ENCODE measurements at places on chromosomes 3 and 15. TPM values are rescaled to one million over a fixed set of nuclear protein-coding genes. Genes with fewer than 3 reads are reported as not detected.

- DNase-seq = no peak
These were observed 727.8 kb downstream of the NLGN1 start for GRCh38 chr3:174125267-174125824.

DNA sequence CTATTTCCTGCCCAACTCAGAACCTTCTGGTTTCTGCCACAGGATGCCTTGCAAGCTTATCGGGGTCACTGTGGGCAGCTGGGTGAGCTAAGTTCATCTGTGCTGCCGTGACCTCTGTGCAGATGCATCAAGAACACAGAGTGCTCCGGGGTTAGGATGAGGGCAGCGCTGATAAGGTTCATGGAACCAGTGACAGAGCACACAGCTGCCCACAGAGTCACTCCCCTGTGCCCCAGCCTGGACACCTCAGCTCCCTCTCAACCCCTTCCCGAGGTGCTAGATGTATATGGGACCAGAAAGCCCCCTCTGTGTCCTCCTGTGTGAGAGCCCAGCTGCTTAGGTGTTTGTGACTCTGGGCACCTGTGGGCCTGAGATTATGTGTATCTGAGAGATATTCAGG lies 15.8 kb upstream of the ALAS1 start:
- DNase-seq = no peak

GRCh38 chr3:114839476-114839875 lies 307.6 kb downstream of the ZBTB20 start:
- DNase-seq = no peak

DNA sequence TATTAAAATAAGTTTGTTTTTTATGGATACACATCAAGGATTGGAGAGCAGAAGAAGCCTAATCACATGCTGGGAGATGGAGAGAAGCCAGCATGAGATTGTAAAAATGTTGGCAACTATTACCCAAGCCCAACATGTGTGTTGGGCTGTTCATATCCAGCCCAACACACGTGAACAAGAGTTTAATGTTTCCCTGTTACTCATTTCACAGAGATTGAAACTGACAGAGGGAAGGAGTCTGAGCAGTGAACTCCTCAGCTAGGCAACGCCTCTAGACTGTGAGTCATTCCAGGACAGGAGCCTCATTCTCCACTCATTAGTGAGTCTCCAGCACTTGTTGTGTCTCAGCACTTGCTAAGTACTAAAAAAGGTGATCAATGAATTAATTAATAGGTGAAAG lies 43.2 kb upstream of the CMSS1 start:
- no peak for DNase-seq

DNA sequence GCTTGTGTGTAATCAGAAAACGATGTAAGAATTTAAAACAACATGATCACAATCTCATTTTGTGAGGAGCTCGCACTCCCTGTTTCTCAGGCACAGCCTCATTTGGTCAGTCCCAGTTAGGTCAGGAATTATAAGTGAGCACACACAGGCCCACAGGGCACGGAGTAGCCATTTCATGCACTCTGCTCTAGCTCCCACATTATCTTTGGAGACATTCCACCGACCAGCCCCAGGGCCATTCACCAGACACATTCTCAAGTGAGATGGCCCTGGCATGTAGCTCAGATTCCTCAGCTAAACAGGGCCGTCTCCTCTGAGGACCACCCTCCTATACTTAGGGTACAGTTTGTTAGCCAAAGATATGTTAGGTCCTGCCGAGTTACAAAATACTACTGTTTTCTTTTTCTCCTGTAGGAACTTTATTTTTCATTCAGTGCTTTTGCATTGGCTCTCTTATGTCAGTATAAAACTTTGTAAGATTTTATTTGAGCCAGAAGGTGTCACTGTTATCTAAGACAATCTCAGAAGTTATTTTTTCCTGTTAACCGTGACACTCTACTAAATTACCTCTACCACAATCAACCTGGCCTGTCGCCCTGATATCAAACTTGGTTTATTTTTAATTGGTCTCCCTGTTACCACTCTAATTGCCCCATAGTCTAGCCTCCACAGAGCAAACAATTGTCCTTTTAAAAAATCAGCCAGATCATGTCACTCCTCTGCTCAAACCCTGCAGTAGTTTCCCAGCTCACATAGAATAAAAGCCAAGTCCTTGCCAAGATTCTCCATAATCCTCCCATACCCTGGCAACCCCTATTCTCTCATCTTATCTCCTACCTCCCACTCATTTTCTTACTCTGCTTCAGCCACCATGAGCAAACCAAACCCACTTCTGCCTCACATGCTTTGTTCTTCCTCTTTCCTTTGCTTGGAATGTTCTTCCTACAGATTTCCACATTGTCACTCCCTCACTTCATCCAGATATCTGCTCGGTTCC lies 105.7 kb downstream of the PPP2R3A start:
- DNase-seq = no peak

- DNase-seq = no peak
These were observed 154.3 kb downstream of the RBPMS2 start for GRCh38 chr15:64621056-64621455.

DNA sequence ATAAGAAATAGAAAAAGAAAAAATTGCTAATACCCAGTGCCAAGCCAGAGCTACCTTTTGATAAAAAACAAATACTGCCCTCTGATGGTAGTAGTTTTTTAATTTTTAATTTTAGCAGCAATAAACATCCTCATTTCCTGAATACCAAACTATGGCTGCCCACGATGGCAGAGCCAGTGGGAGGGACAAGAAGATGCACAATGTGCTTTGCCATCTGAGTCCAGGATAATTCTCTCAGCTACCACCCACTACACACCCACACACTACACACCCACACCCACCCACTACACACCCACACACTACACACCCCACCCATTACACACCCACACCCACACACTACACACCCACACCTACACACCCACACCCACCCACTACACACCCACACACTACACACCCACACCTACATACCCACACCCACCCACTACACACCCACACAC lies 17.8 kb downstream of the CEP19 start:
- DNase-seq = no peak

GRCh38 chr3:115401851-115402501 lies 221.3 kb upstream of the GAP43 start:
- DNase-seq = no peak

- DNase-seq = no peak
These were observed 9.4 kb downstream of the FAM81A start for GRCh38 chr15:59447367-59447766.

DNA sequence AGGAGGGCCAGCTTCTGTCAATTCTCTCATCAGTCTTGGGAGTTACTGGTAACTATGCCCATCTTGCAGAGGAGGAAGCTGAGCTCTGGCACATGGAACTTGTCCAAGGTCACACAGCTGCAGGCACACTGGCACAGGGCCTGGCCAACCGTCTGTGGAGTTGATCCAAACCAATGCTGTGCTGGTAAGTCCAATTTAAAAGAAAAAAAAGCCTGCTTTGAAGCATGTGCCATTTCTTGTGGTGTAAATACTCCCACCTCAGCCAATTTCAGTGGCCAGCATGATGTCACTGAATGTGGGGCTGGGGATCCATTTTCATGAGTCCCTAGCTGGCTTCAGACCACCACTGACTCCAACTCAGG lies 83.4 kb downstream of the CHSY1 start:
- DNase-seq = no peak

DNA sequence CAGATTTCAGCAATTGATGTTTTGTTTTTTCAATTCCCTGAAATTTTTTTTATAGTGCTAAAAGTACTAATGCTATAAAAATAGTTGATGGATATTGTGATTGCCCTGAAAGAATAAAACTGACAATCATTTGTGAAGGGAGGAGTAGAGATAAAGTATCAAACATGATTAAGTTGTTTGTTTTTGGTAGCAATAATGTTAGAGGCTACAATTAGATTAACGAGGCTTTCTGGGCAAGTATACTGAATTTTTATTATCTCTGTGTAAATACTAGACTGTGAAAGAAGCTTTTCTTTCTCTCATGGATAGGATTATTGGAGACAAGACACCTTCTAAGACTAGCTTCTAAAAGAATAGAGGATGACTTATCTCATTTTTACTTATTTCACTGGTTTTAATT lies 15.6 kb downstream of the NR1D2 start:
- DNase-seq = no peak

GRCh38 chr15:56804938-56805337 lies 71.6 kb upstream of the ZNF280D start:
- no peak for DNase-seq

DNA sequence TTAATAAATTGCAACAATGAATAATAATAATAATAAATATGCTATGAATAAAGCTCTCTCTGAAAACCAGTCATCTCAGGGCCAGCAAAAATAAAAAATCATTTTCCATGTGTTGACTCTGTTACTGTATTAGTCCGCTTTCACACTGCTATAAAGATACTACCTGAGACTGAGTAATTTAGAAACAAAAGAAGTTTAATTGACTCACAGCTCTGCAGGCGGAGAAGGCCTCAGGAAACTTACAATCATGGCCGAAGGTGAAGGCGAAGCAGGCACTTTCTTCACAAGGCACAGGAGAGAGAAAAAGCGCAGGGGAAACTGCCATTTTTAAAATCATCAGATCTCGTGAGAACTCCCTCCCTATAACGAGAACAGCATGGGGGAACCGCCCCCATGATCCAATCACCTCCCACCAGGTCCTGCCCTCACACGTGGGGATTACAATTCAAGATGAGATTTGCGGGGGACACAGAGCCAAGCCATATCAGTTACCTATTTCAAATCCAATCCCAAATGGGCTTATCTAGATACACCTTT lies 224.1 kb downstream of the IGSF11 start:
- DNase-seq = no peak

- DNase-seq = no peak
These were observed 63.9 kb upstream of the BBX start for GRCh38 chr3:107458871-107459270.

DNA sequence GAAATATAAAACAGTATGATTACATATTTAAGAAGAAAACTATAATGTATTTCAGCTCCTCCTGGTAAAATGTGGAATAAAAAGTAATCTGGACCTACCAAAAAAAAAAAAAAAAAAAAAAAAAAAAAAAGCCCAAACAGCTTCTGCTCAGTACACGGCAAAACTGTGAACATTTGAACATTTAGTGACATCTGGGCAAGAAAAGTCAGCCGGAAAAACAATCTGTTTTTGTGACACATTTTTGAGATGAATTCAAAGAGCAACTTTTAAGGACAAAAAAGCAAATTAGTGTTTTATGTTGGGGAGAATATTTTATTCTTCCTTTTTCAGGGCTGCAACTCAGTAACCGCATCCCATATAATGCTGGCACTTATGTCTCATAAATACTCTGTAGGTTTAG lies 649.7 kb upstream of the KCNMB2 start:
- DNase-seq = no peak

- no peak for DNase-seq
These were observed 436.2 kb upstream of the MDFIC2 start for GRCh38 chr3:70748593-70748992.

DNA sequence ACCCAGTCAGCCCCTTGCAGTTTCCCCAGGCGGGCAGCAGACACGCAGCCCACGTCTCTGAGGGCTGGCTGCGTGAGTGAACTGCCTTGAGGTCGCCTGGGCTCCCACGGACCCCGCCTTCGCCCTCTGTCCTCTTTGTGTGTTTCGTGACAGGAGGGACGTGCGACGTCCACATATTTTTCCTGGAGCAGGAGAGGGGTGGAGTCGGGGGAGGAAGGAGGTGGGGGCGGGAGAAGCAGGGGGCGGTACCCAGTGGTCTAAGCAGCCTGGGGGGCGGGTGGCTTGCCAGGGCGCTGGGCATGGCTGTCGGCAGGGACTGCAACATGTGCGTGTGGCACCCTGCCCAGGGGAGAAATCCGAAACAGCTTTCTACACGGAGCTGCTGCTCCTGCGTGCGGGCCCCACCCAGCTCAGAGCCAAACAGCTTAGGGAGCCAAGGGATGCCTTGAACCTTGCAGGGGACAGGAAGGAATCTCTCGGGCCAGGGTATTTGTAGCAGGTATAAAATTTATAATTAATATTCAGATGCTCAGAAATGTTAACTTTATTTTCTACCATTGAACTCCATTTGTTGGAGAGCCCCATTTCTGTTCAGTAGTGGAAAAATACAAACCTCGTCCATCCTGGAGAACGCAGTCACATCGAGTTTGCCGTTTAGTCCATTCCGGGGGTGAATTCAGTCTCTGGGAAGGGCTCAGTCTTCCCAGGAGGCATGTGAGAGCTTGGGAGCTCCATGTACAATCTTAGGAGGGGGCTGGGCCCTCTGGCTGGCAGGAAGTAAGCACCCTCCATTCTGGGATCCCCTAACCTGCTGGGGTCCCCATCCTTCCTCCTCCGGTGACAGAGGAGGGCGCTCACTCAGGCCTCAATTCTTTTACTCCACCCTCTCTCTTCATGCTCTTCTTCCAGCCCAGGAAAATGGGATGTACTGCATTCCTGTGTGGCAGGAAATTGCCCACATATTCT lies 79.1 kb upstream of the MEF2A start:
- no peak for DNase-seq

DNA sequence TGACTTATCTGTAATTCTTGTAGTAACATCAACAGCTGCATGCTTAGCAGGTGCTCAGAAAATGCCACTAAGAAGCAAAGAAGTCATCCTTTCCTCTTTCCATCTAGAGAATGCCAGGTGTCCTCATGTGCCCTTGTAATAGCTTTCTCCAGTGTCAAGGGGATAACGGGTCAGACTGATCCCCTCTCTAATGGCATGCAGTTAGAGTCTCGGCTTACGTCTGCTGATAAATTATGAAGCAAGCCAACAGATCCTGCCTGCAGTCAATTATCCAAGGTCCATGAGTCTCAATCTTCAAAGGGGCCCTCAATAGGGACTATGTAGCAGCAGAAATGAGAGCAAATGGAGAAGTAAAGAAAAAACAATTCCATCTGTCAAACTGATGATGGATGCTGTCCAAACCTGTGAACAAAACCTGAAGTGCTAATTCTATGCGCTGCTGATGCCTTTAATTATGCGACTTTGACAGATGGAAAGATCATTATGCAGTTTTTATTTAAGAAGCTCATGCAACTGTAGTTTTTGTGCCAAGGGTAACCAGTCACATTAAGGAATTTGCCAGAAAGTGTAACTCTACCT lies 162.8 kb upstream of the PEX5L start:
- DNase-seq = no peak

- no peak for DNase-seq
These were observed 148.0 kb upstream of the TPM1 start for GRCh38 chr15:62894322-62895085.

GRCh38 chr3:152902141-152902669 lies 67.3 kb downstream of the P2RY1 start:
- no peak for DNase-seq

DNA sequence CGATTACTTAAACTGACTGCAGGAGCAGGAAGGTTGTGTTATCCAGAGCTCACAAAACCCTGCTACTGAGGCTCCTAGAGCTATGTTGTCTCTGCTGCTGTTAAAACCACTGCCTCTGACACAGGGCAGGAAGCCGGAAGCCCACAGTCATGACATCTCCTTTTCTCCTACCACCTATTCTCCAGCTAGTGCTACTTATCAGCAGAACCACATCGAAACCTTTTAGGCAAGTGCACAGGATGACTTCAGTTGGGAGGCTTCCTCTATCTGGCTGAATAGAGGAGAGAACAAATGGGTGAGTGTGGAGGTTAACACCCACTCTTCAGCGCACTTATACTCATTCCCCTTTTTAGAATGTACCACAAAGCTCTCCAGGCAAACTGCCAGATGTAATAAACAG lies 638.0 kb downstream of the OTOL1 start:
- DNase-seq = no peak

The CSPG5 gene
- 19.2 TPM for total RNA-seq

The TRH gene
- not detected for total RNA-seq

The GPX1 gene
- total RNA-seq = 518 TPM

The NEK11 gene
- 9.6 TPM for total RNA-seq

The IQGAP1 gene
- 257 TPM for total RNA-seq

The ERC2 gene
- total RNA-seq = 2.7 TPM

The HYKK gene
- total RNA-seq = 3.3 TPM

All from left lung (tissue), 14 donors.